Activated T-cell treated with anti-CD3 and anti-CD28 coated beads for 1 hour (primary cell): ENCODE measurements at places on chromosomes 2 and 18.

GRCh38 chr18:11883153-11883552 lies 25.0 kb downstream of the MPPE1 start:
- DNase-seq: no peak

GRCh38 chr18:39942702-39943101 lies 2012.3 kb upstream of the PIK3C3 start:
- DNase-seq: no peak

- DNase-seq: no peak
Measured at GRCh38 chr2:20602803-20603202, 48.1 kb downstream of the HS1BP3 start.

DNA sequence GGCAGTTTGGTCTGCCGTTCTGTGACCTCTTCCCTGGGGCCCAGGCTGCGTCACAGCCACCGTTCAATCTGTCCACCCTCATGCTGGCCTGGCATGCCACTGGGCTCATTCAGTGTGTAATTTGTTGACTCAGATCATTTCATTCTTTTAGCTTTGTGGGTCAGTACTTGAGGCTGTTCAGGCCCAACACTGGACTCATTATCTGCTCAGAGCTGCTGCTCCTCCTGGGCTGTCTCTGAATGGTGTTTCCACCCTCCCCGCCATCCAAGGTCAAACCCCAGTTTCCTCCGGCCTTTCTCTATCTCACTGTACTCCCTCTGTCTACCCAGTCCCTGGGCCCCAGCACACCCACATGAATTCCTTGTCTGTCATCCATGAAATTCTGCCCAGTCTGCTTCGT lies 152.4 kb upstream of the NCK2 start:
- DNase-seq: no peak

GRCh38 chr2:191245869-191246531 lies 796 bp downstream of the MYO1B start:
- no peak for DNase-seq

- DNase-seq: no peak
Measured at GRCh38 chr2:101509499-101510284, 34.8 kb upstream of the RFX8 start.

DNA sequence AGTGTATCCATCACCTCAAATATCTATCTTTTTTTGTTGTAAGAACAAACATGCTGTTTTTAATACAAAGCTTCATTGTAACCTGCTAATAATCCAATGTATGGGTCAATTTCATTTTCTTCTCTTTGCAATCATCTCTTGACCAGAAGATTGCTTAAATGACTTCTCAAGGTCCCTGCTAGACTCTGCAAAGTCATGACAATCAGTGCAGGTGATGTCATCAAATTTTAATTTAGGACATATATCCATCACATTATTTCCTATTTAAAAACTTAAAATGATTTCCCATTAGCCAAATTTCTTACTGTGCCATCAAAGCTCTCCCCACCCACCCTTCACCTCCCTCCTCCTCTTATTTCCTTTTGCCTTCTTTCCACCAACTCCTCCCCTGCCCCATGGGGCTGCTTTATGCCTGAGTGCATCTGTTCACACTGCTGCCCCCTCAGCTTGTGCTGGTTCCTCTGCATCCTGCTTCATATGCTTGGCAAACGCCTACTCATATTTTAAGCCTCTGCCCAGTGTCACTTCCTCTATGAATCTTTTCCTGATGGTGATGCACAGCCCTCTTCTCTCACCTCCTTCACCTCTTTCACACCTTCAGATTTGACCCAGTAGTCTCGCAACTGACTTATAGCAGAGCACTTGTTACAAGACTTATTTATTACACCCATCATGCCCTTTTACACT lies 20.3 kb downstream of the PLEK start:
- DNase-seq: no peak

- DNase-seq: no peak
Measured at GRCh38 chr18:52781113-52781512, 441.1 kb downstream of the DCC start.

GRCh38 chr2:112959109-112959812 lies 18.5 kb upstream of the IL36G start:
- no peak for DNase-seq

DNA sequence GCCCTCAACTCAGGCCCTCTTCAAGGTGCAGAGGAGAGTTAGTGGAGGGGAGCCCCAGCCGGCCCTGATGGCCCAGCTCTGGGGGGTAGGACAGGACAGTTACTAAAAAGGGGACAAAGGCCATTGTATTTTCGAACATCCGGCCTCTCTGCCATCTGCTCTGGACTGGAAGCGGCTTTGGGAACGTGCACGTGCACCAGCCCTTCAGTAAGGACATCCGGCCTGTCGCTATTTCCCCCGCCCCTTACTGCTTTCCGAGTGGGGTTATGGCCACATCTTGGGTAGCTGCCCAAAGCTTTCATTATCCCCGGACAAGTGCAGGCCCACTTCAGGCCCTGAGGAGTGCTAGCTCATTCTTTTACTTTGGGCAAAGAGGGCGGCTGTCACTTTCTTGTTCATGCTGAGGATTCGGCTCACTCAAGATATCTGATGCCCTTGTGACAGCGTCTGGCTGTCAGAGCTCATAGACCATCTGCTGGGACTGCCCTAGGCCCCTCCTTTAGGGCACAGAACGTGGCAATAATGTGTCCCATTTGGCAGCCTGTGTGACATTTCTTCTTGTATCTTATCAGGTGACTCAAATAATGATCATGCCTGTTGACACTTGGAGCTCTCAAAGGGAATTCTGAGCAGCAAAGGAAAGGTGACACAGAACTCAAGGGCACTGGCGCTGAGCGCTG lies 17.5 kb downstream of the SLC4A3 start:
- no peak for DNase-seq

- DNase-seq: no peak
Measured at GRCh38 chr18:9293948-9294347, 40.6 kb upstream of the TWSG1 start.

DNA sequence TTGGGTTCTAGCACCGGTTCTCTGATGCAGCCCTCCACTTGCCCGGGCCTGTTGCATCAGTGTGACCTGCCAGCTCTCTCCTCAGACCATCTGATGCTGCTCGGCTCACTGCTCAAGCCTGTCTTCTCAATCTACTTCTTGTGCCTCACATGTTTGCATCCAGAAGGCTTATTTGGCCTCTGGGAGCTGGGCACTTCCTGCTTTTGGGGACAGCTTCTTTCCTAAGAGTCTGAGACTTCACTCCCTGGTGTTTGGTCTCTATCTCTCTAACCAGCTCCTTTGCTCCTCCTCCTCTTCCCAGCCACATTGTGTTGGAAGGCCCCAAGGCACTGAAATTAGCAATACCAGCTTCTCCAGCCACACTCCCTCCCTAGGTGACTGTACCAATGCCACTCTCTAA lies 212.8 kb downstream of the CDCA7 start:
- no peak for DNase-seq

GRCh38 chr18:74497778-74498177 lies 1.6 kb downstream of the CNDP2 start:
- no peak for DNase-seq

- no peak for DNase-seq
Measured at GRCh38 chr18:79445696-79446561, 50.2 kb downstream of the NFATC1 start.

- no peak for DNase-seq
Measured at GRCh38 chr2:17634997-17635396, 94.5 kb downstream of the VSNL1 start.

DNA sequence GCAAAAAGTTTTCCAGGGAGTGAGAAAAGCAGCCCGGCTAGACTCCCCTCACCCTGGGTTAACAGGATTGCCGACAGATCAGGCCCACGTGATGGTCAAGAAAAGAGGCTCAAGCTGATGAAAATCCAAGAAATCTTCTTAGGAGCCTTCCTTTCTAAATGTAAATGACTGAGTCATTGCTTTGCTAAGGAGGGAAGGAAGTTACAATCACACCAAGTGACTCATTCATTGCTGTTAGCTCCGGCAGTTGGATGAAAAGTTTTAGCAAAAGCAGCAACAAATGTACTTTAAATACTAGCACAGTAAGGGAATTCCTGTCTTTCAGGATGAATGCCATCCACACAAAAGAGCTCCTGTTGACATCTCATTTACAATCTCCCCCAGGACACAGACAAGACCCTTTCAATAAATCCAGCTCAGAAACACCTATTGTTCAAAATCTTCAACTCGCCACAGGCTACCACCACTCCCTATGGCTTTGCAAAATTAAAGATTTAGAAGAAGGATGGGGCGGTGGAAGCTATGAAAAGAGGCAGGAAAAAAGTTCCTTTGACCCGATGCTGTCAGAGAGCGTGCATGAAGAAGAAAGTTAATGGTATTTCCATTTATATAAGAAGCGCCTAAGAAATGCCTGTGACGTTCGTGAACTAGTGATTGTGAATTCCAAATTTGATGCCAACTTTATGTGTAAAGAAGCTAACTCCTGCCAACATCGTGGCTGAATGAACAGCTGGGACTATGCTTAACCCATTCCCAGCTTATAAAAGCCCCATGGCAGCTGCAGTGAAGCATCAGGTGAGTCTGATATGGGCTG lies 153.7 kb downstream of the TGIF1 start:
- no peak for DNase-seq

DNA sequence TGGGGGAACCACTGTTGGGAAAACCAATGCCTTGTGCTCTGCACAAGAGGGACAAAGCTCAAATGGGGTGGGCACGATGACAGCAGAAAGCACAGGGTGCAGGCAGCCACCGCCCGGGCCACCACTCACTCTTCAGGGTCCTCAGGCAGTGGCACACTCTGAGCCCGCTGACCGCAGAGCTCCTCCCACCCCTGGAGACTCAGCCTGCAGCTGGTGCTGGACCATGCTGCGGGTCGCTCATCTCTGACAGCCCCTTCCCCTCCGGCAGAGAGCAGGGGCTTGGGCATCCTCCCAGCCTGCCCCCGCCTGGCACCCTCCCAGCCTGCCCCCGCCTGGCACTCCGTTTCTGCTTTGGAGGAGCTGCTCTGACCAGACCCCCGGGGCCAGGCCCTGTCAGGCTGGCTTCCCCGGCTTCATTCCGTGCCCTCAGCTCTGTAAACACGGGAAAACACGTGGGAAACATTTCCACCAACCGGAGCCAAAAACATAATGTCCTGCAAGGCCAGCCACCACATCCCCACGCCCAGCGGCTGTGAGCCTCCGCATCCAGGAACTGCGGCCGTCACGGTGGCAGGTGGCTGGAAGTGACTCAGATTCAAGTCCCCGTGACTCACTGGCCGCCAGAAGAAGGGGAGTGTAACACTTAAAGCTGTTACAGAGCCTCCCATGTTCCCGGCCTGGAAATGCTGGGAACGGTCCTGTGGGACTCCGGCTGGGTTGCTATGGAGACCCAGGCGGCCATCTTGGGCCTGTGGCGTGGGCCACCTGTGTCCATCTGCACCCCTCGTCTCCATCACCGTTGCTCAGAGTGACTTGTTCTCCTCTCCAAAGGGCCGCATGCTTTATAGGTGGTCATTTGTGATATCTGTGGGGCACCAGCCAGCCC lies 6.8 kb upstream of the SNED1 start:
- no peak for DNase-seq

DNA sequence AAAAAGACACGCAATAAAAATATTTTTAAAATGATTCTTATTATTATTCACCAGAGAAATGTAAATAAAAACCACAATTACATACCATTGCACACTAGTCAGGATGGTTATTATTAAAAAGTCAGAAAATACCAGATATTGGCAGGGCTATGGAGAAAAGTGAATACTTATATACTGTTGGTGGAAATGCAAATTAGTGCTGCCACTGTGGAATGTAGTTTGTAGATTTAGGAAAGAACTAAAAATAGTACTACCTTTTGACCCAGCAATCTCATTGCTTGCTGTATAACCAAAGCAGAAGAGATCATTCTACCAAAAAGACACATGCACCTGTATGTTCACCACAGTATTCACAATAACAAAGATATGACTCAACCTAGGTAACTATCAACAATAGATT lies 1237.3 kb upstream of the FAM98A start:
- no peak for DNase-seq

DNA sequence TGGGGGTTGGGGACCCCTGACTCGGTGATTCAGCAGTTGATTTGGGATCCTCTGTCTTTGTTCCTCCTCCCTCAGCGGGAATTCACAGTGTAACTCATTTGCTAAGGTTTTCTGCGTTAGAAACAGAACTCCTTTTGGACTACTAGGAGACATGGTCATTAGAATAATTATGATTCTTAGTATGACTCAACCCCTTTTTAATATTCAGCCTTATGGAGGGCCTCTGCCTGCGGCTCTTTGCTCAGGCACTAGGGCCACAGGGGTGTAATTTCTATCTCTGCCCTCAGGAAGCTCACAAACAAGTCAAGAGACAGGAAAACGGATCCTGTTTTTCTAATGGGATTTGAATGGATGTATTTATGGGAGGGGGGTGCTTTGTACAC lies 117.4 kb downstream of the SPTBN1 start:
- no peak for DNase-seq

DNA sequence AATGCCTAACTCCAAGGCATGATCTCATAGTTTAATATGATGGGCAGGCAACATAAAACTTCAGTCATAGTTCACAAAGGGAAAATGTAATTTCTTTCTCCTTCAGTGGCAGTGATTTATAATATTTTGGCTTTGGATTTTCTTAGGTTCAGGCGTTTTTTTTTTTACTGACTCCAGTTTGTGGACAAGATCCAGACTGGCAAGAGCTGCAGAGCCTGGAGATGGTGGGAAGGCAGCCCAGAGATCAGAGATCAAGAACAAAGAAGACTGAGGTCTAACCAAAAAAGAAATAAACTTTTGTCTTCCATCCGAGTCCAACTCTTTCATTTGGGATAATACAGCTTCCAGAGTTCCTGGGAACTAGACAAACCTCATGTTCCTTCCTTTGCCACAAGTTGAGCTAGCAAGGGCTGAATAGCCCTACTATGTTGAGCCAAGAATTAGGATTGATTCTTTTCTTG lies 215.3 kb upstream of the SETBP1 start:
- no peak for DNase-seq

GRCh38 chr2:6219906-6220305 lies 527.7 kb downstream of the SOX11 start:
- no peak for DNase-seq

GRCh38 chr2:42953216-42953615 lies 160.8 kb upstream of the HAAO start:
- no peak for DNase-seq

DNA sequence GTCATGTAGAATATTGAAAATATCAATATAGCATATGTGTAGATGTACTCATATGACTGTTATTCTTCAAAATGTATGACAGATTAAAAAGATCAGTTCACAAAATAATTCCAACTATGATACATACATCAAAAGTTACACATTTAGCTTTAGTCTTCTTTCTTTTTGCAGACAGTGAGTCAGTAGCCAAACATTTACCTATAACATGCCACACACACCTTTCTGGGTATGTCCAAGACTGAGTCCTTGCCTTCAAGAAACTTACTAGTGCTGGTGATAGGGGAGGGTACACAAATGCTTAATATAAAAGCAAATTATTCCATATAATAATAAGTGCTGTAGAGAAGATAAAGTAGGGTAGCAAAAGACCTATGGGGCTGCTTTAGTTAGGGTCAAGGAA lies 152.9 kb upstream of the WDSUB1 start:
- DNase-seq: no peak

DNA sequence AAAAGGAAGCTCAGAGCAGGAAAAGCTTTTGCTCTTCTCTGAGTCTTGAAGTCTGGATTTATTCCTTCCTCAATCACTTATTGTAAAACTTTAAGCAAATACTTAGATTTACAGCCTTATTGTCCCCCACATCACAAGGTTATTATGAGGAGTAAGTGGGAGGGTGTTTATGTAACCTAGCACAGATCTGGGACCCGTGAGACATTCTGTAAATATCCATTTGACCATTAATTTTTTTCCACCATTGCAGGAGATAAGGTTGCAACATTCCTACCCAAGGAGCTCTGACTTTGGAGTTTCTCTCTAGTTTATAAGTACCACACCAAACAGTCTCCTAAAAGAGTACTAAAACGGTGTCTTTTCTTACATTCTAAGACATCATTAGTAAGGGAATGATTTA lies 52.1 kb upstream of the CTIF start:
- DNase-seq: no peak
